SK-N-SH (cell line): ENCODE measurements at places on chromosomes 4 and X.

DNA sequence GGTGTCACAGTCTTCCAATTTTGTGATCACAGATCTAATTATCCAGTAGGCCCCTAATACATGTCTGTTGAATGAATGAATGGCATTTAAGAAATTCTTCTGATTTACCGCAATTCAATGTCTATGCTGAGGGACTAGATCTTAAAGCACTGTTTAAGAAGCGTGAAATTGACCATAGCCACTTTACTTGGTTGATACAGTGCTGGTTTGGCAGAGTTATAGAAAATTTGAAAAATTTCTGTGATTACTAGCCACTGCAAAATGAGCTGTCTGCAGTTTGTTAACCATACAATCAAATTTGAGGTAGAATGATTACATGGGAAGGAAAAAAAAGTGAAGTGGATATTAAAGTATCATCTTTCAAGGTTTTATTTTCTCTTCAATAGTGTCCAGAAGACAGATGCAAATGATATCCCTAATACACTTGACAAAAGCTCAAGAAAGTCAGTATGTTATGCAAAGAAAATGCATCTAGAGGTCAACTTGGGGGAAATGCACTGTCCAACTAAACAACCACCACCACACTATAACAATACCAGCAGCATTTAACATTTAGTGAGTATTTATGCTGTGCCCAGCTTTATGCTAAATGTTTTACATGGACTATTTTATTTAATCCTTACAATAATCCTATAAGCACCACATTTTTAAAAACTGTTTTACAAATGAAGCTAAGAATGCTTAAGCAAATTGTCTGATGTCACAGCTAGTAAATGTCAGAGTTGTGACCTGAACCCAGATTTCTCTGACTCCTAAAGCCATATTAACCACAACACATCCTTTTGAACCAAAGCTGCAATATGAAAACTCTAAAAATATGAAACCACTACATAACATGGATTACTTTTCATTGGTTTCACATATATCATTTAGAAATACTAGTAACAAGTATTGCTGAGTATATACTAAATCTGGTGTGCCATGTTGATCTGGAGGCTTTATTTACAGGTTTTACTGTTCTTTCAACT is 217.9 kb upstream of the MAB21L2 start:
- no peak for DNase-seq

DNA sequence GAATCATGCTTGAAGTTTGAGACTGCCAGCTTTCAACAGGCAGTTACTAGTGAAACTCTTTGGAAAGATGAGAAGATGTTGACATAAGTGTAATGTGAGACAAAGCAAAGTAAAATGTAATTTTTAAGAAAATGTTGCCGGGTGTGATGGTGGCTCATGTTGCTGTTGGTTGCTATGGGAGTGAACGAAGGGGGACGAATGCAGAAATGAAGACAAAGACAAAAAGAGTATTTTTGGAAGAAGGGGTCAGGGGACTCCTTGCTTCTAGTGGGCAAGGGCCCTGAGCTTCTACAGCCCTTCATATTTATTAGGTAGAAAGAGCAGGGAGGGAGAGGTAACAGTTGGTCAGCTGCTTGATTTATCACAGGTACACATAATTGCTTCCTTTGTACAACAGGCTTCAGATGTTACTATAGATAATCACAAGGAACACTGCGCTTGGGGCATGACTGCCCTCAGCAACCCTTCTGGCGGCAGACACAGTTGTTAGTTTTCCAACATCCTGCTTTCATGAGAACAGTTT is 11.9 kb upstream of the UGDH start:
- no peak for DNase-seq

DNA sequence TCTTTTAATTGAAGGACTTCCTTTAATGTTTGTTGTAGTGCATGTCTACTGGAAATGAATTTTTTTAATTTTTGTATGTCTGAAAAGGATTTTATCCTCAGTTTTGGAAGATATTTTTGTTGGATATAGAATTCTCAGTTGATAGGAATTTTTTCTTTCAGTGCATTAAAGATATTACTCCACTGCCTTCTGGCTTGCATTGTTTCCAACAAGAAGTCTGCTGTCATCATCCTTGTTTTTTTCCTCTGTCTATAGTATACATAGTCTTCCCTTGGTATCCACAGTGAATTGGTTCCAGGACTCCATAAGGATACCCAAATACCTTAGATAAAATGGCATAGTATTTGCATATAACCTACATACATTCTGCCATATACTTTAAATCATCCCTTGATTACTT is 33.5 kb downstream of the SCD5 start:
- no peak for DNase-seq

- DNase-seq, result no peak
Observed at GRCh38 chr4:86757468-86757867, 91.7 kb downstream of the SLC10A6 start.

- DNase-seq, result no peak
Observed at GRCh38 chrX:144901521-144901920, 345.8 kb upstream of the SPANXN1 start.

- no peak for DNase-seq
Observed at GRCh38 chr4:123235431-123235830, 161.2 kb upstream of the SPRY1 start.

GRCh38 chr4:157713342-157713741 is 459.5 kb downstream of the GASK1B start:
- peak; percentile 4 for DNase-seq

DNA sequence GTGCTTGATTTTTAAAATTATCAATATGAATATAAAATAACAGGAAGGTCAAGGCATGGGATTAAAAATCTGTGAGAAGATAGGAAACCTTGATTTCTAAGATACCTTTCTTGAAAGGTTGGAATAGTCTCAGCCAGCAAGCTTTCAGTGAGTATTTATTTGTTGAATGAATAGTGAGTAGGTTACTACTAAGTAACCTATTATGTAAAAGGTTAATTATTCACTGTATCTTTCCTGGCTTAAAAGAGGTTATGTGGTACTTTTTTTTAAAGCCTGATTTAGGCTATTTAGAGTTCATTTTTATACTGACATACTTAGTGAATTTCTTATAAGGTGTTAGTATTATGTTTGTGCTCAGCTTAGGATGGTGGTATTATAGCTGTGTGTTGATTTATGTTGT is 123.5 kb downstream of the PTPN13 start:
- DNase-seq, result no peak

DNA sequence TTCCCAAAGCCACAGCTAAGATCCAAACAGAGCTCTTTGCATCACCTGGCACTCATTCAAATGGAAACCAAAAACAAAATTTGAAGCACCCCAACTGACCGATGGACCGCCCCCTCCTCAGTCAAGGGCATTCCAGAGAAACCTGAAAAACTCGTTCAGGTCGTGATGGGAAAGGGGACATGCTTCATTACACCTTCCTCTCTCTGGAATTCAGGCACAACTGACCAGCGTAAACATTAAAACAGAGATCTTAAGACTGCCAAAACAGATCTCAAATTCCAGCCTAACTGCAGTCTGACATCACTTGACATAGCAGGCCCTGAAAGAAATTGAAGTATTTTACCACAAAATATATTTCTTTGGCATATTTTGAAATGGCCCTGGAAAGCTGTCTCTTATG is 28.5 kb downstream of the PTTG2 start:
- DNase-seq, result no peak

DNA sequence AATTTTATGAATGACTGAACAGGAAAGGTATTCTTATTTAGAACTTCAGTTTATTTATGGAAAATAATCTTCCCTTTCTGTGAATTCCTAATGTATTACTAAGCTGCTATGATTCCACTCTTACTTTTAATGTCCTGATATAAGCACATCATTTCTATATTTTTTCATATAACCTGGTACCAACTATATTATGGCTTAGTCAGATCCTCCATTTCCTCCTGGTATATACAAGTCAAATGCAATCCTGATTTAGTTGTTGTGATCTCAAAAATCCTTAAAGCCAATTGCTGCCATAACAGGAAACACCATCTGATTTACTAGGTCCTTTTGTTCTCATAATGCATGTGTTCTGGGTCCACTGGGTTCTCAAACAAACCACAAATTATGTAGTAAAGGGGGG is 26.8 kb downstream of the TRMT2B start:
- DNase-seq, result no peak

GRCh38 chrX:130139474-130140201 is 26.0 kb downstream of the AIFM1 start:
- DNase-seq, result no peak

DNA sequence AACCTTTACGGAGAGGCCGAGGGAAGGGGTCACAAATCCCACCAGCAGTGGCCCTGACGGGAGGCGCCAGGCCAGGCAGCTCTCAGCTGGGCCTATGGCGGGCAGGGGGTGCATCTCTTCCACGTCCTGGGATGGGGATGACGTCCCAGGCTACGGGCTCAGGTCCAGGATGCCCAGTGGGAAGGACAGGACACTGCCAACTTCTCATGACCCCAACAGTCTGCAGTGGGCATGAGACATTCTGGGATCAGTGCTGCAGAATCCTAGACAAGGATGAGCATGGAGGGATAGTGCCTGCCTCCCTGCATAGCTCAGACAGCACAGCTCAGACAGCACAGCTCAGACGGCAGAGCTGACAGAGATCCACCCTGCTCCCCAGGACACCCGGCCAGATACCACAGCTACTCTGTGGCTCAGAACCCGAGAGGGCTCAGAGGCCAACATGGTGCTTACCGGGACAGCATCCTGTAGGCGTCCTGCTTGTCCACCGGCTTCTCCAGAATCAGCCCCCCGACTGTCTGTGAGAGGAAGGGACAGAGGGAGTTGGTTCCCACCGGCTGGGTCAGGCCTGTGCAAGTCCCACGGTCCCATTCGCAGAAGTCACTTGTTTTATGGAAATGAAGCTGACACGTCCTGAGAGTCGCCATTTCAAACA is 17.3 kb downstream of the ASMTL start:
- no peak for DNase-seq

GRCh38 chrX:127570276-127570675 is 481.9 kb downstream of the ACTRT1 start:
- DNase-seq, result no peak

DNA sequence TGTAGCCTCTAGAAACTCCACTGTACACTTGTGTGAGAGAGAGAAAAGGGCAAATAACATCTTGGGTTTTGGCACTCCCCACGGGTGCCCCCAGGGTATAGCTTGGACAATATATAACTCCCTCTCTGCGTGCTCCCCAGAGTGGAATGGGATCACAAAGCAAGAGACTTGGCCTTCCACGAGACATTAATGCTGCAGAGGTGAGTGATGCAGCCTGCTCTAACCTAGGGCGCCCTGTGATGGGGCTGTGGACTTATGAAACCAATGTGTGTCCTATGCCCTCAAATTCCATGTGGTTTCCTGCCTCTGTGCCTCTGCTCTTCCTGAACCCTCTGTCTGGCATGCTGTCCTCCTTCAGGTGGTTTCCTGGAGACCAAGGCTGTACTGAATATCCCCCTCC is 22.0 kb upstream of the FAM9C start:
- DNase-seq, result no peak

DNA sequence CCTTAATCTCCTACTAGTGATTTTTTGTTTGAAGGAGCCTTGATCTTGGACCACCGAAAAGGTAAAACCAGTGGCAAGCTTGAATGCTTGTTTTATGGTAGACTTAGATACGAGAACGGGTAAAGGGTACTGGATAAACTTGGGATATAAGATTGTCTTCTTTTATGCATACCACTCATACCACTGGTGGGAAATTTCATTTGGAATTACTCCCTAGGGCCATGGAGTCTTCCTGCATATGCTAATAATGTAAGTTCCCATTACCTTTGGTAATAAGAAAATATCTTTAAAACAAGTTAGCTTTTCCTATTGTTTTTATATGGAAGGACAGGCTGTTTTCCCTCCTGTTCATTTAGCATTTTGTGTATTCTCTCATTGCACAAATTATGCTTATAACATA is 11.7 kb downstream of the SMARCAD1 start:
- no peak for DNase-seq

DNA sequence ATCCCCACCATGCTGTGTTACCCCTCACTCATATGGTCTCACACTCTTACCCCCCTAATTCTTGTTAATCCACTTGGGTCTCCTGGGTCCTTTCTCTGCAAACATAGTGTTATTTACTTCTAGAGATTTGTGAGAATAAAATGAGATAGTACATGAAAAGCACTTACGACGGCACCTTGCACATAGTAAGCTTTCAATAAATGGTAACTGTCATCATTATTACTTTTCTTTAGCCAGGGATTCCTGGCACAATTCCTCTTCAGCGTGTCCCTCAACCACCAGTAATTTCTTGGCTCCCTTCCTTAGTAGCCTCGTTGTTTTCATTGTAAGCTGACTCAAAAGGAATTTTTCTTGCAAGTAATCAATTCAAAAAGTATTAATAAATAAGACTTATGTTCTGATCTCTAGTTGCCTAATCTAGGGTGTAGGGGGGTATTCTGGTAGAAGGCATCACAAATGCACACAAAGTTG is 30.1 kb upstream of the RBMX start:
- no peak for DNase-seq

GRCh38 chrX:34859191-34859590 is 83.4 kb upstream of the FAM47B start:
- no peak for DNase-seq

- no peak for DNase-seq
Observed at GRCh38 chr4:170691168-170691567, 601.4 kb upstream of the AADAT start.

DNA sequence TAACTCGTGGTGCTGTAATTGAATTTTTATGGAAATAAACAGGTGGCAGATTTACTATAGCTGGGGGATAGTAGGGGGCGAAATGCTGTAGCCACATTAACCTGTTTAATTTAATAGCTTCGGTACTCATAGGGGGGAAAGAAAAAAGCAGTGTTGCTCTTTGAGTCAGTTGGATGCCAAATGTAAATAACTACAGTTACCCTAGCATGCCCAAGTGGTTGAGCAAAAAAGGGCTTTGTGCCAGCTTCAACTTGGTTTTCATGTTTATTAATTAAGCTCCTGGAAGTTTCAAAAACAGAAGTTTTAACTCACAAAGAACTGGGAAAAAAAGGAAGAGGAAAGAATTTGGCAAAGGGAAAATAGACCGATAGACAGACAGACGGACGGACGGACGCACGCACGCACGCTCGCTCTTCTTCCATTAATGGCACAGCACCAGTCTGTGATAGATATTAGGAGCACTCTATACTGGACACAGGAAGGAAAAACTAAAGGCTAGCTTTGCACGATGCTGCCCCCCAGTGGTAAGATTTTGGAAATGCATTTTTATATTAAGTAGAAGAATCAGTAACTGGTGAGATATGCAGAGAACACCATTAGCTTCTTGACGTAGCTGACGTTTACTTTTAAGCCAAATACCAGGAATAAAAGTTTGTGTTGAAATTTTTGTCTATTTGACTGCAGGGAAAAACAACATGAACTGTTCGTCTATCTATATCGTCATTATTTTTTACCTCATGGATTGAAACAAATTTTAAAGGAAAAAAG is 151.8 kb downstream of the SLC7A11 start:
- DNase-seq, result peak; percentile 78

DNA sequence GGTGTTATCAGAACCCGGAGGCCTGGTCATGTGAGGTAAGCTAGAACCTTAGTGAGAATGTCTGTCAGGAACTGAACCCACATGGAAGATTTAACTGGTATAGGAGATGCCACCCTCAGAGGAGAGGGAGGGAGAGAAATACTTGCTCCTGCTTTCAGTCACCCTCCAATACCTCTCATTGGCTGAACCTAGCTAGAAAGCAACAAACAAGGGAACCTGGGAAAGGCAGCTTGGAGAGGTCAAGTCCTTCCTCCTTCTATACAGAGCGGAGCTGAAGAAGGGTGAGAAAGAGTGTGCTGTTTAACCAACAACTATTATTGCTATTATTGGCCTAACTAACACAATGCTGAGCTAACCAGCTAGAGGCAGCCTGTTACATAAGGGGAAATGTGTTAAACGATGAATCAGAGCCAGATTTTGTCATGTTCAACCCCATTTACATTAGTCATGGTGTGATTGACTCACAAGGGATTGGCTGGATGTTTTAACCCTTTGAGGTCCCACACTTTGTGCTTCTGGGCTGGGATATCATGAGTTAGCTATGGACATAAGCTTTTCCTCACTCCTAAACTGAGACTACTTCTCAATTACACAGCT is 96.5 kb upstream of the ESX1 start:
- no peak for DNase-seq
